ACHN (cell line): ENCODE measurements at places on chromosomes 16 and 17.

DNA sequence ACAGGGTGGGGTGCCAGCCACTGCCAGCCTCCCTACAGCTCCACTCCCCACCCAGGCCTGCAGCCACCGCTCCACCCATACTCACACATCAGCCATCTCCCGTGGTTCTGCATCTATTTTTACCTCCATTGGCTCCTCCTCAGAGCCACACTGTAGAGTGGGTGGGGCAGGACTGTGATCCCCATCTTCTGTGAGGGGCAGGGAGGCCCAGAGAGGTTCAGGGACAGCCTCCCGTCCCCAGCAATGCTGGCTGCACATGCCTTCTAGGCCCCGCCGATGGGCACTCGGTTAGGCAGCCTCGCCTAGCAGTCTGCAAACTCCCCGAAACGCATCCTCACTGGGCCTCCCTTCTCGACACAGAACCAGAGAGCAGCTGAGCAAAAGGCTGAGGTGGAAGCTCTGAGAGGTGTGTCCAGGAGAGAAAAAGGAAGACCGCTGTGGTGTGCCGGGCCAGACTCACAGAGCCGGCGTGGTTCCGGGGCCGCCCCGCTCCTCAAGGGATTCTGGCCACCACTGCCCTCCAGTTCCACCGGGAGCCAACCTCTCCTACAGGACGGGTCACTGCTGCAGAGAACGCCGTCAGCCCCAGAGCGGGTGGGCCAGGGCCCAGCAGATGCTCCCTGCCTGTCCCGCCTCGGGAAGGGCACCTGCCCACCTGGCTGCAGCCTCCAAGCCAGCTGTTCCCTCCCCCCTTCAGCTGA is 71.9 kb downstream of the ABR start:
- no peak for DNase-seq

DNA sequence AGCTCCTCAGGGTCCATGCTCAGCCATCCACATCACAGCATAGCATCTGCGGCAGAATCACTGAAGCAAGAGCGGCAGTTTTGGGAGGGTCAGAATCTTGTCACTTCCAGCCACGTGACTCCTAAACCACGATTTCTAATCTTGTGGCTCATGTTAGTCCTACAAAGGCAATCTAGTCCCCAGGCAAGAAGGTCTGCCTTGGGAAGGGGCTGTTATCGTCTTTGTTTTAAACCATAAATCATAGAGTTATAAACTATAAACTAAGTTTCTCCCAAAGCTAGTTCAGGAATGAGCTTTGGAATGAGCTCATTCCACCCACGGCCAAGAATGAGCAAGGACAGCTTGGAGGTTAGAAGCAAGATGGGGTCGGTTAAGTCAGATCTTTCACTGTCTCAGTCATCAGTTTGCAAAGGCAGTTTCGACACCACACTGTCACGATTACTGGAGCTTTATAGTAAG is 20.8 kb upstream of the DNAH17 start:
- no peak for DNase-seq

DNA sequence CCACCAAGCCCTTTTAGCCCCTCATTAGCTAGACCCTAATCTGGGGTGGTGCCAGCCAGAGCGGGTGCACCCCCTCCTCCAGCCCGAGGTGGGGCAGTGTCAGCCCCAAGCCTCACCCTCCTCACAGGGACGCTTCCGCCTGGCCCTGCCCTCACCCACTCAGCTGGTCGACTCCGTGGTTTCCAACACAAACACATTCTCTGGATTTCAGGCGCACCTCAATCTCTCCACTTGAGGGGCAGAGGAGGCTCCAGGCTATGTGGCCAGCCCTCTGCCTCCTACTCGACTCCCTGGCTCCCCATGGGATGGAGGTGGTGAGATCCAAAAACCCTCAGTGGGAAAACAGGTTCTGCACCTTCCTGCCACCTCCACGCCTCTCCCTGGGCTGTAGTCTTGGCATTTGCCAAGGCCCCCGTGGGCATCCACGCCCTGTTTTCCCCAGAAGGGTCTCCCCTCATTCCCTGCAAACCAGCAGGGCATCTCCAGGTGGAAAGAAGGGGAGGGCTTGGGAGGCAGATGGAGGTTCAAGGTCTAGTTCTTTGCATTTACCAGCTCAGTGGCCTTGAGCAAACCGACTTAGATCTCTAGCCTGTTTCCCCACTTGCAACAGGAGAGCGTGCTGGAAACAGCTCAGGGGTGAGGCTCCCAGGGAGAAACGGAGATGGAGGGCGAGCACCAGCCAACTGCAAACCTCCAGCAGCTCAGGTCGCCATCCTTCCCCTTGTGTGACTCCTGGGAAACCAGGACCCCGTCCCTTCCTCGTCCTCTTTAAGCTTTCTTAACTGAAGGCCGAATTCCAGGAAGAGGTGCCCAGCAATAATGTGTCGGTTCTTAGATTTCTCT is 1.7 kb downstream of the EMP2 start:
- no peak for DNase-seq

GRCh38 chr16:57623251-57624043 is 5.0 kb upstream of the ADGRG1 start:
- DNase-seq, result peak; percentile 74

DNA sequence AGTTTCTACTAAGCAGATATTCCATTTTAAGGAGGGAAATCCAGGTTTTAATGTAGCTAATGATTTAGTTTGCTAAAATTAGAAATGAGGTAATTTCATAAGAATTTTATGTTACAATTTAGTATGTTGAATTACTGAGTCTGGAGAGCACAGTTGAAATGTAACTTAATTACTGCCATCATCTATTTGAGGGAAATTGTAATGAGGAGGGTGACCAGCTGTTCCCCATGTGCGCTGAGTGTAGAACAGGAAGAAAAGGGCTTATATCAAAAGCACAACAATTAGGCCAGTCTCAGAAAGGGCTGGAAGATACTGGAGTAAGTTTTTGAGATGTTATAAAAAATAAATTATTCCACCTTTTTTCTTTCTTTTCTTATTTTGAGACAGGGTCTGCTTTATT is 735.1 kb upstream of the GOT2 start:
- no peak for DNase-seq

DNA sequence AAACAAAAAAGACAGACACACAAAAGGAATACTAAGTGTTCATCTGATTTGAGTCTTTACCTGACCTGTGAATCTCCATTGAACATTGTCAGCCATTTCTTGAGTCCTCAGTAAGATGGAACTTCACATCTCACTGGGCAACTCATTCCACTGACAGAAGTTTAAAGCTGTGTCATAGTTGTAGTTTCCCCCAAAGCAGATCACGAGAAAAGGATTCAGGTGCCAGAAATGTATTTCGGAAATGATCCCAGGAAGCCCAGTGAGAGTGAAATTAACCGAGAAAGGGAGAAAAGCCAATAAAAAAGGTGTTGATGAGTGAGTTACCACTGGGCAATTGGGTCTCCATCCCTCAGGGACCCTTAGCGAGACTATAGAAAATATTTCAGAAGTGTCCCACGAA is 6.5 kb downstream of the CHD9 start:
- no peak for DNase-seq

DNA sequence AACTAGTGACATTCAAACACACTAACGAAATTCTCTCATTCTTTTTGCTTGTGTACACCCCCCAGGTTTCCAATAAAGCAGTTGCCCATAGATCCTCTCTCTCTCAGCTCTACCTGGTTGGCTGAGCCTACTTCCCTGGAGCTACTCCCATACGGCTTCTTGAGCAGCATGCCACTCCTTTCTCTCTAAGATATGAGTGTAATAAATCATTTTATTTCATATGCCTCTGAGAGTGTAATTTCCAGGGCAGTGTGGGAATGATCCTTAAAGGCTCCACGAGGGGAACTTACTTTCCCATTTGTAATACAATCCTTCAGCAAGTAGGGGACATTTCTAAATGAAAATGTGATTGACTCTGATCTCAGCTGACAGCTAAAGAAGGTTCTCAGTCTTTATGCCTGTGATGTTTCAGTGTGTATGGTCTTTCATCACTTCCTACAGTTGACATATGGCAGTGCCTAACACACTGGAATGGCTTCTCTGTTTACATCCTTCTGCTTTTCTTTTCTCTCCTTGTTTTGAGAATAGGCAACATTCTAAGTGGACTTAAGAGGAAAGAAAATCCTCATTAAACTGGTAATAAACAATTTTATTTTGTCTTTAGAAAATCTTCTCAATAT is 1194.3 kb upstream of the CDH8 start:
- DNase-seq, result no peak

DNA sequence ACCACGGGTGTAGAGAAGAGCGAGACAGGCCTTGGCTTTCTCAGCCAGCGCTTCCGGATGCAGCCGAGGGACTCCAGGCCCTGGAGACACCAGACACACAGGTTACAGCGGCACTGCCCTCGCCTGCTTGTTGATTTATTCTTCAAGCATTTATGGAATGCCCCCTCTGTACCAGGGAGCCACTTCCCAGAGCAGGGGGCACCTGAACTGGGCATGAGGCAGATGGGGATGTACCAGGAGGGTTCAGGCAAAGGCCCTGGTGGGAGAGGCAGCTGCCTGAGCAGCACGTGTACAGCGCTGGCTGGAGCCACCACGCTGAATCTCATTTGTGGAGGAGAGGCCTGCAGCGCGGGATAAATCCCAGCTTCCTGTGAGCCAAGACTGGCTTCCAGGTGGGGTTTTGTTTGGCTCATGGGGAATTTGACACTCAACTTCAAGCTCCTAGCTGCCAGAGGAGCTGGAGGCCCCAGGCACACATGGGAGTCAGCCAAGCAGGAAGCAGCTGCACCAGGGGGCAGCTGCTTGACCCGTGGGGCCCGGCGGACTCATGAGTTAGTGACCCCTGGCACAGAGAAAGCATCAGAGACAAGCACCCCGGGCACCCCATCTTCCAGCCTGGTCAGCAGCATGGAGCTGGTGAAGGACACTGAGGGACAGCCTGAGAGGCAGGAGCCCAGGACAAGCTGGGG is 59.7 kb downstream of the IL21R start:
- peak; percentile 44 for DNase-seq

DNA sequence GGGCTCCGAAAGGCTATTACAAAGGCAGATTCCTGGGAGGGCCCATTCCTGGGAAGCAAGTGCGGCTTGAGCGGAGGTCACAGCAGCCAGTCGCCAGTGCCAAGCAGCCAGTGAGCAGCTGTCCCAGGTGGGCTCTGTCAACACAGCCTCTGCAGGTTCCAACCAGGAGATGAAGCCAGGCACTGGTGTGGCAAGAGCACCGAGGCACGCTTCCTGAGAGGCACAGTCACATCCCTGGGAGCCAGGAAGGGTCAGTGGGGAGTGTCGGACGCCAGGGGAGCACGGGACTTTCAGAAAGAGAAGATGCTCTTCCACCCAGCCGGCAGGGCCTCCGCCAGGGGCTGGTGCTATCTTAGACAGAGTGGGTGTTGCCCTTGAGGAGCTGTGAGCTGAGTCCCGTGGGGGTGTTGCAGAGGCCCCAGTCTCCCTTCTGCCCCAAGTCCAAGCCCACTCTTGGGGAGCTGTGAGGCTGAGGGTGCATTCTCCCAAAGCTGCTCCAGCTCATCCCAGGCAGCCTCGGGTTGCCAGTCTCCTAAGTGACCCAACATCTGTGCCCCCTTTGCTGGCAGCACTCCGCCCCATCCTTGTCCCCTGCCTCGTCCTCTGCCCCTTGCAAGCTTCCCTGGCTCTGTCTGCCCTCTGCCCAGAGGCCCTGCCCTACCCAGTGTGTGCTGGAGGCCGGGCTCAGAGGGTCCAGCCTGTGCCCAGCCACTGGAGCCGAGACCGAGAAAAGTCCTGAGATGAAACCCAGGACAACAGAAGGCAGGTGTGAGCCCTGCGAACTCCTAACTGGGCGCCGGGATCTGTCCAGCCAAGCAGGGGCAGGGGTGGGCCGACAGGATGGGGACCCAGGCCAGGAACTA is 6.6 kb downstream of the UBALD1 start:
- no peak for DNase-seq

- no peak for DNase-seq
Observed at GRCh38 chr16:68013440-68013839, 2.3 kb downstream of the DPEP2NB start.

GRCh38 chr16:81123092-81123852 is 27.1 kb upstream of the GCSH start:
- DNase-seq, result no peak

GRCh38 chr17:65942592-65942991 is 249.3 kb downstream of the CEP112 start:
- DNase-seq, result no peak

- no peak for DNase-seq
Observed at GRCh38 chr17:2251098-2251497, 52.5 kb downstream of the SMG6 start.

GRCh38 chr16:74679983-74680382 is 13.3 kb upstream of the RFWD3 start:
- DNase-seq, result no peak
